Stimulated activated CD8-positive, alpha-beta memory T cell treated with anti-CD3 and anti-CD28 coated beads, Interleukin-4, amount 100 ng/mL, for 24 hours (primary cell): ENCODE measurements at places on chromosomes 6 and 20.
A peak's percentile ranks its signal among the peaks of the same experiment; 100 is the strongest.

GRCh38 chr6:90610301-90610750 lies 23.5 kb upstream of the MAP3K7 start:
- DNase-seq, result no peak

DNA sequence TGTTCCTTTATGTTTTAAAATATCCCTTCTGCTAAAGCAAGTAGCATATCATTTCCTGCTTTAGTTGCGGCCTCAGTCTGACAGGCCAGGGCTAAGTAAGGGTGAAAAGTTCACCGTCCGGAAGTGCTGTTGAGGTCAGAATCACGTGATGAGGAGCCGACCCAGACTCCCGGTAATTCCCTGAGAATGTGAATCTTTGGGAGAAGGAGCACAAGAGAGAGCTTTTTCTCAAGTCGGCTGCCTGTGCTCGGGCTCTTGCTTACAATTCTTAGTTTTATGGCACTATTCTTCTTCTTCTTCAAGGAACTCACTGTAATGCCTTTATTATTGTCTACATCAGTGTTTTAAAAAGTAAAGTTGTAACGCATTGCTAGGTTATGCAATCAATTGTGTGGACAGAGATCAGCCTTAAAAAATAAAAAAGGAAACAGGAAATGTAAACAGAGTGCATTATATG lies 309.3 kb downstream of the PRL start:
- DNase-seq, result no peak

GRCh38 chr6:17099401-17100059 lies 2.3 kb upstream of the STMND1 start:
- DNase-seq, result no peak

GRCh38 chr6:150406948-150407347 lies 38.1 kb downstream of the IYD start:
- no peak for DNase-seq

GRCh38 chr6:90025523-90026061 lies 131.3 kb downstream of the GJA10 start:
- DNase-seq, result peak; percentile 32

DNA sequence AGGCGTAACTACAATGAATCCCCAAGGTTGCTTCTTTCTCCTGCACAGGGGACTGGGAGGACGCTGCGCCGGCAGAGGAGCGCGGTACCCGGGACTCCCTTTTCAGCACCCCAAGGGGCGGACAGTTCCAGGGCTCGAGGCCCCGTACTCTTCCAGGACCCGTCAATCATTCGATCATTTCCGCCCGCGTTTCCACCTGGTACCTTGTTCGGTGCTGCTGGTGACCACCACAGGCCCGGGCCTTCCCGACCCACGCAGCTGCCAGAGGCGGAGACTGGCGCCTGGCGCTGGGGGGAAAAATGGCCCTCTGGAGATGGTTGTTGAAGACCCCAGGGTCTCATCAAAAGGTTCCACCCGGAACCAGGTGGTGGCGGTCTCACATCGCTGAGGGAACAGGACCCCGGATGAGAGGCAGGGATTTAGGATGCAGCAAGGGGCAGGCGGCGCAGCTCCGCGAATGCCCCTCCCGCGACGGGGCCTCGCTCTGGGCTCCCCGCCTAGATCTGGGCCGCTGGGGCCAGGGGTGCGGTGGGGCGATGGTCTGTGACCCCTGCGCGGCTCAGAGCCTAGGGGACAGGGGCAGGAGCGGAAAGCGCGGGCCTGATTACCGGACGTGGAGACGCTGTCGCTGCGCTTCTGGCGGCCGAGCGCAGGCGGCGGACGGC lies 744 bp downstream of the VSX1 start:
- DNase-seq, result no peak

GRCh38 chr20:44448753-44449546 lies 26.7 kb upstream of the TTPAL start:
- no peak for DNase-seq

GRCh38 chr20:56439771-56440291 lies 27.8 kb downstream of the CASS4 start:
- no peak for DNase-seq

GRCh38 chr6:170283212-170284081 lies 7.4 kb downstream of the DLL1 start:
- no peak for DNase-seq

GRCh38 chr20:34269996-34270627 lies 28.9 kb downstream of the ASIP start:
- DNase-seq, result no peak

GRCh38 chr6:132190097-132190814 lies 211.0 kb downstream of the MOXD1 start:
- no peak for DNase-seq

GRCh38 chr20:63635431-63636141 lies 8.7 kb upstream of the GMEB2 start:
- DNase-seq, result peak; percentile 50

GRCh38 chr6:142015011-142015410 lies 117.7 kb upstream of the GJE1 start:
- DNase-seq, result no peak

GRCh38 chr6:55822815-55823214 lies 52.6 kb downstream of the BMP5 start:
- no peak for DNase-seq

- no peak for DNase-seq
These were observed 744 bp downstream of the STAU1 start for GRCh38 chr20:49187330-49187850.

- DNase-seq, result no peak
These were observed 17.0 kb upstream of the TOP1 start for GRCh38 chr20:41011551-41012067.

DNA sequence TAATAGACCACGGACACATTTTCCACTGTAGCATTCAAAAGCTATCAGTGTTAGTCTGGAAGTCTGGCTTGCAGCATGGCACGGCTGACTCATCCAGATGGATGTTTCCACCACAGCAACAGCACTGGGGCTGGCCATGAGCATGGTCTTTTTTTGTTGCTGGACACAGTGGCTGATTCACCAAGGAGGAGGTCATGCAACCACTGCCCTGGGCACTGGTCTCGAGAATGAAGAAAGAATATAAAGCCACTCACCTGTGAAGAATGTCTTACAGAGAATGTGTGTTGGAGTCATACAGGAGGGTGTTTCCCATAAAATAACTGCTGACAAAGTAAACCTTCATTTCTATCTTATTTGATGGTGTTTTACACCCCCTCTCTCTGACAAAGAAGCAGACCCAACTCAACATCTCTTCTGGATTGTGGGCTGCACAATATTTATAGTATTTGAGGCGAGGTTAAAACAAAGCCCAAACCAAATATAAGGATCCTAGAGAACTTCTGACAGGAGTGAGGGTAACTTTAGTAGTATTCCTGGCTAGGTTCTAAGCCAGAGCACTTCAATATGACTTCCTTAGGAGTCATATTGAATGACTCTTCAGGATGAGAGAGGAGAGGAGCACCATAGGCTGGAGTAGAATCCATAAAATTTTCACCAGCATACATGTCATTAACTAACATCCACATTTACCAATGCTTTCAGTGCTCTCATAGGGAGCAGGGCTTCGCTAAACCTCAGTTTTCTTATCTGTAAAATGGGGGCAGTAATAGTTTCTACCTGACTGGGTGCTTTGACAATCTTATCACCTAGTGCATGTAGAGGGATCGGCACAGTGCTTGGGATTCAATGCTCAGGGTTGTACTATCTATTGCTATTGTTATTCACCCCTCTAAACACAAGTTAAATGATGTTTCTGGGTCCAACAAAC lies 121.4 kb downstream of the KIF13A start:
- DNase-seq, result no peak

GRCh38 chr6:64538722-64539121 lies 903.1 kb downstream of the PHF3 start:
- DNase-seq, result no peak

DNA sequence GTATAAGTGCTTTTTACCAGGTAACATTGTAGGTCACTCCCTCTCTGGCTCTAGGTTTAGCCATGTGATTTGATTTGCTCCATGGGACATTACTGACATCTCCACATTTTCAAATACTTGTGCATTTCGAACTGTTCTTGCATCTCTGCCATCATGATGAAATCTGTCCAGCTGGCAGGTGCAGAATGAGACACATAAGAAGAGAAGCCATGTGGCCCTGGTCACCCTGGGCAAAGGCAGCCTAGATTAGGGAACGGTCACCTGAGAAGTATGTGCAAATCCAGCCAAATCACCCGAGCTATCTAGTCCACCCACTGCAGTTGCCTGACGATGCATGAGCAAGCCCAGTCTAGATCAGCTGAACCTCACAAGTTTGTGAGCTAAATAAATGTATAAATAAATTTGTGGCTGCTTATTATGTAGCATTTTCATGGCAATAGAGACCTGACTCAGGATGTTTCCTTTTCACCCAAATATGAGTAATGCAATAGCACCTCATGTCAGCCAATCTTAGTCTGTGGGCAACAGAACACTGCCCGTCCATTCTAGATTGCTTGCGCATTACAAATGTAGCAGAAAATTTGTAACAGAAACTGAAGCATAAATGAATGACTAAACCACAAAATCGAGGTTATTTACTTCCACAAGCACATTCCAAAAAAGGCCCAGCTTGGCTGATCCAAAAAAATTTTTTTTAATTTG lies 115.2 kb downstream of the PAK5 start:
- no peak for DNase-seq

GRCh38 chr6:23435126-23435525 lies 690.9 kb upstream of the NRSN1 start:
- no peak for DNase-seq

DNA sequence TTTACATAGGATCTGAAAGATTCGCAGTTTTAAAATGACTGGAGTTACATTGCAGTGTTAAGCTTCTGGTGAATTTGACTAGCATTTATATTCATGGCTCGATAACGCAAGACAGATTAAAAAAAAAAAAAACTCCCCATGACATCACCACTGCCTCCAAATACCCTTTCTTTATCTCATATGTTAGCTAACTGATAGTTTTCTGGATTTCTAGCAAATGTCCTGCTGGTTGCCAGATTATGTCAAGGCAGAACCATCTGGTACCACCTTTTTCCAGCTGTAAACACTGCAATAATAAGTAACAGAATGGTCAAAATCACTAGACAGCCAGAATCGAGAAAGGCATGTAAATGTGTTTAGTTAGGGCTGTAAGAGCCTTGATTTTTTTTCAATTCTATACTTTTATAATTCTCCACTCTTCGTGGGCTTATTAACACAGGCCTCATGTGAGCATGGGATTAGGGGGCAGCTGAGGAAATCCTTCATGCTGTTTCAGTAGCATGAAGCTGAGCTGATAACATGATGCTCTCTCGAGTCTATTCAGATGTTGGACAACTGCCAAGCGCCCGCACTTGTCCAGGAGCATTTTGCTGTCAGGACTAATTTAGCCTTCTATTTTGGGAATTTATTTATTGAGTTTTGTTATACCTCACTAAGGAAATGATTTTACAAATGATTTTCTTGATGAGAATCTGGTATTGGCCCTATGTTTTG lies 166.0 kb upstream of the SCGN start:
- no peak for DNase-seq

- no peak for DNase-seq
These were observed 4.6 kb upstream of the TMEM217 start for GRCh38 chr6:37262446-37263026.

GRCh38 chr6:142857796-142858555 lies 87.0 kb downstream of the HIVEP2 start:
- DNase-seq, result no peak

GRCh38 chr6:36817176-36817817 lies 21.9 kb downstream of the CPNE5 start:
- DNase-seq, result no peak

DNA sequence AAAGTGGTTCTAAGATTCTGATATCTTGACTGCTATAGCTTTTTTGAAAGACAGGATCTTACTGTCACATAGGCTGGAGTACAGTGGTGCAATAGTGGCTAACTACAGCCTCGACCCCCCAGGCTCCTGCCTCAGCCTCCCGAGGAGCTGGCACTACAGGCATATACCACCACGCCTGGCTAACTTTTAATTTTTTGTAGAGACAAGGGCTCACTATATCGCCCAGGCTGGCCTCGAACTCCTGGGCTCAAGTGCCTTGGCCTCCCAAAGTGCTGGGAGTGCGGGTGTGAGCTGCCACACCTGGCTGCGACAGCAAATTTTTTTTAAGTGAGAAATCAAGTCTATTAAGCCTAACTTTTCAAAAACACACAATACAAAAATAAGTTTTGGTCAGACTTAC lies 106.6 kb downstream of the NOL4L start:
- no peak for DNase-seq

DNA sequence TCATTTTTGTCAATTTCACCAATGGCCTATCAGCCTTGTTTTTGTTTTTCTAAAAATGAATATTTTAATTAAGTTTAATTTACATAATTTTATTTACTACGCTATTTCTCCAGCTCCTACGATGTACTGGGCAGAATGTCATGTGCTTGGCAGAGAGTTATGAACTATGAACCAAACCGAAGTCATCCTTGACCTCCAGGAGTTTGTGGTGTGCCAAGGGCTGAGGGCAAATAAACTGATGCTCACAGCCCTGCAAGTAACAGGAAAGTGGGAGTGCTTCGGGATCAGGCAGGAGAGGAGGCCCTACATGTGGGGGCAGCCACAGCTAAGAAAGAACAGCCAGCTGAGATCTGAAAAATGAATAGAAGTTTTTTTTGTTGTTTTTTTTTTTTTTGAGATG lies 38.6 kb downstream of the ZNF217 start:
- no peak for DNase-seq

GRCh38 chr6:27760464-27760863 lies 151.7 kb downstream of the OR2B2 start:
- DNase-seq, result no peak

DNA sequence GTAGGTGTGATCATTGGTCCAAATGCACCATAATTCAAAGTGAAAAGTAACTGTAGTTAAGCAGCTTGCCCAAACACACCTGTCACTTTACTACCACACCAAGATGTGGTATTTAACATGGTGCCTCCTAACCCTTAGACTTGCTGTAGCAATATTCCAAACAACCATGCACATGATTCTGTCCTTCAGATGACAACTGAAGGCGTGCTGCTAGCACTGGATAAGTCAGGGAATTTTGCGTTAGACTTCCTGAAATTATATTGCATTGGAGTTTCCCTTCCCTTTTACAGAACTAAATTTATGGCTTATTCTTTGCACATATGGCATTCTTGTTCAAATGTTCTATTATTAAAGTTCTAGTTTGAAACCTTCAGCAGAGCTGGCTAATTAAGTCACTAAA lies 106.2 kb downstream of the ARHGAP18 start:
- no peak for DNase-seq

- no peak for DNase-seq
These were observed 168.1 kb upstream of the HDDC2 start for GRCh38 chr6:125469915-125470314.

DNA sequence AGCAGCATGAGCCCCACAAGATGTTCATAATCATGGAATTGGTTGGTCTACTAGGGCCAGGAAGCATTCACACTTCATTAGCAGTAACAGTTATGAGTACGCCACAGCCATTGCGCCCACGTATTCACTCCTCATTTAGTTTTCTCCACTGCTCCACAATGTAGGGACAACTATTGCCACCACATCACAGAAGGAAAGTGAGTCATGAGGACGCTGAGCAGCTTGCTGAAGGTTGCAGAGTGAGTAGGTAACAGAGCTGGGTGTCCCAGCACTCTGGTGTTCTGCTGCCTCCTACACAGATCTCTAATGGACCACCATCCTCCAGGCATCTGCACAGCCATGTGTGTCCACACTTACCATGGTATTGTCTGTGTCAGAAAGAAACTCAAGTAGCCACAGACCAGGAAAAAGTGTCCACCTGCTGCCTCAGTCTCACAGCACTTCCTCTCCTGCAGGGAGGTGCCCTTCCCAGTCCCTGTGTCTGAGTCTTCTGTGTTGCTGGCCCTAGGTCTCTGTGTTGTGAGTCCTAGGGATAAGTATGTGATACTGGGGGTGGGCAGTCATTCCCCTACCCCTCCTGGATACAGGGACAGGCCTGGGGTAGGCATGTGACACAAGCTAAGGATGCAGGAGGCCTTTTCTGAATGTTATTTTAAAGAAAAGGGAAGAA lies 103.9 kb downstream of the TTLL2 start:
- DNase-seq, result no peak

- DNase-seq, result no peak
These were observed 46.7 kb downstream of the RGS17 start for GRCh38 chr6:153084393-153084792.
